ENCODE measurements at places on chromosomes 2 and 18. TPM values are rescaled to one million over a fixed set of nuclear protein-coding genes. Genes with fewer than 3 reads are reported as not detected.

Gene IL1R2
- total RNA-seq: 0.57 TPM

Gene ZNF396
- 2.0 TPM for total RNA-seq

Gene UCN
- total RNA-seq: 1.1 TPM

Gene CNGA3
- total RNA-seq: 0.18 TPM

Measured in fibroblast of the aortic adventitia (primary cell).